CD4-positive, alpha-beta T cell treated with Interferon alpha-2 for 1 hour (primary cell): ENCODE measurements at places on chromosomes 1 and 21.

- no peak for DNase-seq
These were observed 283.3 kb downstream of the DUSP10 start for GRCh38 chr1:221458447-221459156.

DNA sequence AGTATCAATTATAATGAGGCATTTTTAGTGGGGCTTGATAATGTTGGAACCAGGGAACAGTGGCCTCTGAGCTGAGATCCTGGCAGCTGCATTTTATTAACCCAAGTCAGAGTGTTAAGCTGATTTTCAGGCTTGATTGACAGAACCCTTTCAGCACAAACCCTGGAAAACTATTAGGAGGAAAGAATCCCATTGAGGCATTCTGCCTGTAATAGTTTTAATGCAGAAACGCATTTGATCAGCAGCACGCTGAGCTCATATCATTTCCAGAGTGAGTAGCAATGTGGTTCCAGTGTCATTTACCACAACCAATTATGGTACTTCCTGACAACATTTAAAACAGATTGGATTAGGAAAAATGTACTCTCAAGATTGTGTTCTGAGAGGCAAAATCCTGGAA, 78.3 kb upstream of the BARHL2 start:
- DNase-seq: no peak

DNA sequence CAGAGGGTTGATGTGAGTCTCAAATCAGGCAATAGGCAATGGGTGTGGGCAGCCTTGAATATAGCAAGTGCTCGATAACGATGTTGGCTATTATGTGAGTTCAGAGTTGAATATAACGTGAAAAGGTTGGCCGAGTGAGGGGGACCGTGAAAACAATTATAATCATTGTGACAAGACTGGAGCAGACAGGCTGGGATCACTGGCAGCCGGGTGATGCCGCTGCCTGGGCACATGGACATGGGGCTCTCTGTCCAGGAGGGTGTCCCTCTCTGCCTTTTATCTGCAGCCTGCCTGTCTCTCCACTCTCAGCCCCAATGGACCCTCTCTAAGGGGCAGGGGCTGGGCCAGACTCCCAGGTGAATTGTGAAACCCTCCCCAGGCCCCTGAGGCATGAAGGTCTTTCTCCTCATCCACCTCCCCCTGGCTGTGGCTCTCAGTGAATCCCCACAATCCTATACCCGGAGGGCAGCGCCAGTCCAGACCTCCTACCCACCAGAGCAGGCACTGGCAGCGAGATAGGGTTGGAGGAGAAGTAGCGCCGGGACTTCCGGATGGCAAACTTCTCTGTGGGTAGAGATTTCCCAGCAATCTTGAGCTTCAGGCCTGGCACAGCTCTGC, 36.4 kb downstream of the TTC39A start:
- no peak for DNase-seq

DNA sequence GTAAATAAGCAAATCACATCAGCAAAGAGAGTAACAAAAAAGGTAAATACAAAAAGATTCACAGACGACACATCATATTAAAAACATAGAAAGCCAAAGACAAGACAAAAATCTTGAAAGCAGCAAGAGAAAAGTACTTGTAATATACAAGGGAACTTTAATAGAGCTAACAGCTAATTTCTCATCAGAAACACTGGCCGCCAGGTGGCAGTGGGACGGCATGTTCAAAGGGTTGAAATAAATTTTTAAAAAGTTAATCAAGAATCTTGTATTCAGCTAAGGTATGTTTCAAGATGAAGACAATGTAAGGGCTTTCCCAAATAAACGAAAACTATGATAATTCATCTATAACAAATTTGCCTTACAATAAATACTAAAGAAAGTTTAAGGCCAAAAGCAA, 358.1 kb downstream of the LRRIQ3 start:
- DNase-seq: no peak

DNA sequence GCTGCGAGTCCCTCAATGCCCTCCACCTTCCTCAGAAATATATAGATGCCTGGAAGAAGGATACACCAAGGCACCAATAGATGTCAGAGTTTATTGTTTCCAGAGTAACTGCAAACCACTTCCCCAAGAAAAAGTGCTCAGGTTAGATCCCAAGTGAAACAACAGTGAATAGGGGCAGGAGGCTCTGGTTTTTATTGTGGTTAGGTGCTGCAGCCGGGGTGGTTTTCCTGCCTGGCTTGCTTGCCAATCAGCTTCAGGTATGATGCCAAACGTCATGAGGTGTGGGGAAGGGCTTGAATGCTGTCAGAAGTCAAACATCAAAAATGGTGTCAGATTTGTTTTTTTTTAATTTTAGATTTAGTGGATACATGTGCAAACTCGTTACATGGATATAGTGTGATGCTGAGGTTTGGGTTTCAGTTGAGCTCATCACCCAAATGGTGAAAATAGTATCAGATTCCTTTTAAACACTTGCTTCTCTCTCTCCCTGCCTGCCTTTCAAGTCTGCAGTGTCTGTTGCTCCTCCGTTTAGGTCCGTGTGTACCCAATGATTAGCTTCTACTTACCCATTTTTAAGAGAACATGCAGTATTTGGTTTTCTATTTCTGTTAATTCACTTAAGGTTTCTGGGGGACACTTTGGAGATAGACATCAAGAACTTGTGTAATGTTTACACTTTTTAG, 1317.0 kb downstream of the MRPL39 start:
- peak; percentile 42 for DNase-seq

GRCh38 chr1:101004061-101004460, 21.5 kb downstream of the DPH5 start:
- no peak for DNase-seq

GRCh38 chr1:204287466-204287891, 72.2 kb downstream of the PLEKHA6 start:
- DNase-seq: no peak

DNA sequence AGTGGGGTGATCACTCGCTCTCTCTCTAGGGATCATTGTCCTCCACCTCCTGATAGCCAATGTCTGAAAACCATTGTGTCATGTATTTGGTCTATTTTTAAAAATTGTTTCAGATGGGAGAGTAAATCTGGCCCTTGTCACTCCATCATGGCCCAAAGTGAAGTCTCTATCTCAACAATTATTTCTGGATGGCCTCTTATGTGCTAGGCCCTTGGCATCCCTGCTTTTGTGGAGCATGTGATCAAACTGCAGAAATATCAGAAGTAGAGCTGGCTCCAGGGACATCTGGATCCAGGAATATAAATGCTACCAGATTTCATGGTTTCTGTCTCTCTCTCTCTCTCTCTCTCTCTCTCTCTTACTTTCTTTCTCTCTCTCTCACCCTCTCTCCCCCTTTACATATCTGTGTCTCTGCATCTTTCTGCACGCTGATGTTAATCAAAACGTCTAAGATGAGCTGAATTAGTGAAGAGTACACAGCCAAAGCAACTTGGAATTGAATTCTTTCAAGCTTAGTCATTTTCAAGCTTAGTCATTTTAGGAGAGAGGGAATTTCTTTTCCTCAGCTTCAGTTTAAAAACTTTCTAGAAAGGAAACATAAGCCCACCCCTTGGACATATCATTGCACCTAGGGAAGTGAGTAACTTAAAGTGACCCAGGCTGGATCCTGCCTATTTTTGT, 47.4 kb upstream of the DOCK7 start:
- DNase-seq: no peak

DNA sequence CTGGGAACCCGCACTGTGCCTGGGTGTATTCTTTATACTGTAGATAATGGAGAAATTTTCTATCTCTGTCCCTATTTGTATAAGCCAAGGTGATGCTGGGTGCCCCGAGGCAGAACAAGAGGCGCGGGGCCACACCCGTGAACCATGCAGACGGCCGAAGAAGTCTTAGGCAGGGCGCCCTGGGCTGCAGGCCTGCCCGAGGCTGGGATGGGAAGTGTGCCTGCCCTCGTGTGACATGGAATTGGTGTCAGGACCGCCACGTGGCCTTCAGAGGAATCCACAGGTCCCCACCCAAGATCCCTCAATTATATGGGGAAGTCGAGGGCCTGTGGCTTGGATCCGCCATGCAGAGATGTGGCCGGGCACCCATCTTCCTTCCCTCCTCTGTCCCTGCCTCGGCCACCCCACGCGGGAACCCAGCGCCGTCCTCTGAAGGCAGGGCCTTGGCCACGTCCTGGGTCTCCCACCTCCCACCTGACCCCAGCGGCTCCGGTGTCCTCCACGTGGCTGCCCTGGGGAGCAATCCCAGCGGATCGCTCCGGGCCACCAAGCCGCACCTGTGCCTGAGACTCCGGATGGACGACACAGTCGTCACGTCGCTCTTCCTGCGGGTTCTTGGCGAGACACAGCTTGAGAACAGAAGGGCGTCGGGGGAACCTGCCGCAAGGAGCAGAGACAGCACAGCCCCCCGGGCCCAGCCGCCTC, 19.9 kb upstream of the ARHGEF16 start:
- no peak for DNase-seq

GRCh38 chr1:31423418-31423947, 10.5 kb downstream of the SERINC2 start:
- DNase-seq: peak; percentile 70

DNA sequence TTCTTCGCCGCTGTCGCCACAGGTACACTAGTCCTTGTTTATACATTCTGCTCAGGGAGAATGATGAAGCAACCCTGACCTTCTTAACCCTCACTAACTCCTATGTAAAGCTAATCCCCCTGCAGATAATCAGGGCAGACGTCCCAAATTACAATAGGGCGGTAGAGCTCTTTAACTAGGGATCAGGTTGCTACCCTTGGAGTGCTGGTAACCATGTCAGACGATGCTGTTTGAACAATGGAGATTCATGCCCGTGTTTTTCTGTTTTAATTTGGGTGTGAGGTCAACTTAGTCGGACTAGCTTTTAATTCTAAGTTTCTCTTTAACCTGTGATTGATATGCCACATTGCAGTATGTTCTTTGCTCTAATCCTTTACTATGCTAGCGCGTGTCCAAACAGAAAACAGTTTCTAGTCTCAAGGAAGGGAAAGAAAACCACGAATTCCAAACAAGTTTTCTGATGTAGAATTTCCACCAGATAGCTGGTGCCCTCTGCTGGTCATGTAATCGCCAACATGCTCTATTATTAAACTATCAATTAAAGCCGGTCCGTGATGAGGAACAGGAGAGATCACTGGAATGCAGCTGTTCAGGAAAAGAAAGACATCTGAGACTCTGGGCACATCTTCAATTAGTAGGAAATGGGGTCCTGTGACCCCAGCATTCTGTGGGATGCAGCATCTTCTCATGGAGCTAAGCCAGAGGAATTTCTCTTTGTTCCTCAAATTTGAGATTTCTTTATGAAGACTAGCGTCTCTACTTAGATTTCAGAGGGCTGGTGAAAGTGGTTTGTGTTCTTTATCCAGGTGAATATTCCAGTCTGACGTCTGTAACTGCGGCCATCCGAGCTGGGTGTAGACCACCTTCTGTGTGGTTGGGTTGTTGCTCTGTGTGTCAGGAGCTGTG, 18.3 kb upstream of the VAMP3 start:
- DNase-seq: peak; percentile 63

DNA sequence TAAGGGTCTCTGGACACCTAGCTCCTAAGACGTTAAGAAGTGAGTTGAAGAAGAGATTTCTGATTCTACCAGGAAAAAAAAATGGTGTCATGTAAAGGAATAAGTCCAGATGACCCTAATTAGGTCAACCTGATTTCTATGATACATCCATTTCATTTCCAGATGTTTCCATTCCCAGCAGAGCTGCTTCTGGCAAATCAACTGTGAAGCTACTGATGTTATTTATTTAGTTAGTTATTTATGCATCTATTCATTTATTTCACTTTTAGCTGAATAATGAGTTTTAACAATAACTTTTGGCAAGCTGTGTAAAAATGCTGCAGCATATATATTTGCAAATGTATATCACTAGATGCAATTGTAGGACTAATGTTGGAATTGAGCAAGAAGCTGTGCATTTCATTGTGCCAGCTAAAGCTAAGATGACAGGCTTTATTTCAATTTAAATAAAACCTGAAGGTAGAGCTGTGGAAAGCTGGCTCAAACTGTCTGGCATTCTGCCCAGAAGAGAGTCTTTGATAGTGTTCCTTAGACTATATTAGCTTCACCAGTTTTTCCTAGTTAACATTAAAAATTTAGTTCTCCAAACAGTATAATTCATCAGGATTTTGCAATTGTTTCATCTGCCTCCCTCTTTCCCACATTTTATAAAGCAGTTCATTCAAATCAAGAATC, 1164.4 kb upstream of the ADGRL4 start:
- DNase-seq: no peak

GRCh38 chr21:46616050-46616449, 11.2 kb upstream of the S100B start:
- DNase-seq: no peak

GRCh38 chr1:147177611-147178380, 5.5 kb upstream of the PRKAB2 start:
- DNase-seq: no peak

DNA sequence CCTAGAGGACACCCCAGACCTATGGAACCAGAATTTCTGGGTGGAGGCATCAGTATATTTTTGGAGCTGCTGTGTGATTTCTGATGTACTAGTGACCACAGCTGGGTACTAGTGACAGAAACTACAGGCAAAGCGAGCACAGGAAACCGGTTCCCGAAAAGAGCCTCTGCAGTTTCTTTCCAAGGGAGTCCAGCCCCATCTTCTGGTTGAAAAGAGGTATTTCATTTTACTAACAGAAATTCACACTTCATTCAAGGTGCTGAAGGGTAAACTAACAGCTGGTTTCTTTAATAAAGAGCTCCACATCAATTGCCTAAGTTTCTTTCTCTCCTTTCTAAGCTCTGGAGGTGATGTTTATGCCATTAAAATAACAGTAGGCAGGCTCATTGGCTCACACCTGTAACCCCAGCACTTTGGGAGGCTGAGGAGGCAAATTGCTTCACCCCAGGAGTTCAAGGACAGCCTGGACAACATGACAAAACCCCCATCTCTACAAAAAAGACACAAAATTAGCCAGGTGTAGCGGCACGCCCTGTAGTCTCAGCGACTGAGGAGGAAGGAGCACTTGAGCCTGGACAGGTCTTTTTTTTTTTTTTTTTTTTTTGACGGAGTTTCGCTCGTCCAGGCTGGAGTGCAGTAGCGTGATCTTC, 22.0 kb downstream of the THAP3 start:
- DNase-seq: peak; percentile 66

GRCh38 chr1:235866205-235866912, at the start of gene LYST:
Gene LYST (minus strand): TSS chr1:235866906. CDS start chr1:235830417, 36,489 bp downstream.
- peak; percentile 78 for DNase-seq

- no peak for DNase-seq
These were observed 5.6 kb upstream of the EIF4G3 start for GRCh38 chr1:21182181-21182731.

DNA sequence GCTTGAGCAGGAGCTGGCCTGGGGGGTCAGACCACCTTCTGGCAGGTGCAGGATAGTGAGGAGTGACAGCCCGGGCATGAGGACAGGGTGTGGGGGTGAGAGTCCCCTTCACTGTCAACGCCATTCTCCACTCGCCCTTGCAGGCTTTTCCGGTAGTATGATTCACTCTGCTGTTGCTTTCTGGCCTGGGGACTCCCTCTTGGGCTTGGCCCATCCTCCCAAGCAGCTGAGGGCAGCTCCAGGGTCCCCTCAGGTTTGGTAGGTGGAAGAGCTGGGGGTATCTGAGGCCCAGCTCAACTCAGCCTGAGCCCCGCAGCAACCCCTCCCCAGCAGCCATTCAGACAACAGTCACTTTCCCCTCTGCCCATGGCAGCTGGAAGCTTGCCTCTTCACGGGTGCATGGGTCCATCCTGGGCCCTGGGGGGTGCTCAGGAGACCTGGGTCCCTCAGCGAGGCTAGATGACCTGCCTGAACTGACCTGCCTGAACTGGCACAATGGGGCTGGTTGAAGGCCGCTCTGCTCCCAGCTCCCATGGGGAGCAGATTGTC, 1.3 kb downstream of the CLDN19 start:
- no peak for DNase-seq
